ENCODE measurements at places on chromosomes 1 and 21.

DNA sequence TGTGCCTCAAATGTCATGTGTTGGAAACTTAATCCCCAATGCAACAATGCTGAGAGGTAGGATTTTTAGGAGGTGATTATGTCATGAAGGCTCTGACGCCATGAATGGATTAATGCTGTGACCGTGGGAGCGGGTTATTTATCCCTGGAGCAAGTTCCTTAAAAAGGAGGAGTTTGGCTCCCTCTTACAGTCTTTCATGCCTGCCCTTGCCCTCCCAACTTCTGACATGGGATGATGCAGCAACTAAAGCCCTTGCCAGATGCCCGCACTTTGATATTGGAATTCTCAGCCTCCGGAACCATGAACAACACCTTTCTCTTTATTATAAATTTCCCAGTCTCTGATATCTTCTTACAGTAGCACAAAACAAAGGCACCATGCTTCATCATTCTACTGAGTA is 685.3 kb upstream of the CHRM3 start:
- DNase-seq, result no peak

GRCh38 chr1:57348921-57349320 is 74.9 kb downstream of the DAB1 start:
- no peak for DNase-seq

DNA sequence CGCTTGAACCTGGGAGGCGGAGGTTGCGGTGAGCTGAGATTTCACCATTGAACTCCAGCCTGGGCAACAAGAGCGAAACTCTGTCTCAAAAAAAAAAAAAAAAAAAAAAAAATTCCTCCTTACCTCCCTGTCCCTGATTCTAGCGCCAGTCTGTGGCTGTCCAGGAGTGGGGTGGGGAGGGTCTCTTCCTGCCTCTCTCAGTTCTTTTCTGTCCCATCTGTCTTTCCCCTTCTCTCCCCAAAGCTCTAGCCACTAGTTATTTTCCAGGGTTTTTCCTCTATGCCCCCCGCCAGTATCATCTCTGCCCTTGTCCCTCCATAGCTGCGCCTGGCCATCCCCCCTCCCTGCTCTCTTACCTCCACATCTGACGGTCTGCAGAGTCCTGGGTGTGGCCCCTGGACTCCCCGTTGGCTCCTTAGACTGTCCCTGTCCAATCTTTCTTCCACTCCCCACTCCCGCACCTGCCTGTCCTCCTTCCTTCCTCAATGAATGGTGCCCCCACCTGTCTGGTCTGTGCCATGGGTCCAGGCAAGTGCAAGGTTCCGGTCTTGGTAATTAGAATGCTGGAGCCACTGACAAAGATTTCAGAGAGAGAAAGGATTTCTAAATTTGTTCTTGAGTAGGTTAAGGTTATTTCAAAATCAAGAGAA is 1.6 kb upstream of the TMEM63A start:
- DNase-seq, result no peak

- no peak for DNase-seq
Measured at GRCh38 chr1:245383396-245384330, 228.9 kb downstream of the KIF26B start.

GRCh38 chr1:197841158-197841557 is 61.3 kb upstream of the C1orf53 start:
- no peak for DNase-seq
